T-cell (primary cell): ENCODE measurements at places on chromosomes 2 and 18.

DNA sequence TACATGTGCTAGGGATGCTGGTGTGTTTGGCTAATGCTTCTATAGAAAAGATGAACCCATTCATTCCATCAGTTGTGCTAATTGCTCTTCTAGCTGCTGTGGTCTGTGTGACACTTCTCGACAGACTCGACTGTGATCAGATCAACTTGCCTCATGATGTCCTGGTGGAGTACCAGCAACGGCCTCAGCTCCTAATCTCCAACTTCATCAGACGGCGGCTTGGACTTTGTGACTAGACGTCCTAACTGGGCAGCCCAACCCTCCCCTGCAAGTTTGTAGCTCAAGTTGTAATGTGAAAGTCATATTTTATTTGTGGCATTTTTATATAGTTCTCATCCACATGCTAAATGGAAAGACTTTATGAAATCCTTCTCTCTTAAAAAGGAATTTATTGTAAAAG, 33.0 kb downstream of the UPP2 start:
- DNase-seq = no peak

DNA sequence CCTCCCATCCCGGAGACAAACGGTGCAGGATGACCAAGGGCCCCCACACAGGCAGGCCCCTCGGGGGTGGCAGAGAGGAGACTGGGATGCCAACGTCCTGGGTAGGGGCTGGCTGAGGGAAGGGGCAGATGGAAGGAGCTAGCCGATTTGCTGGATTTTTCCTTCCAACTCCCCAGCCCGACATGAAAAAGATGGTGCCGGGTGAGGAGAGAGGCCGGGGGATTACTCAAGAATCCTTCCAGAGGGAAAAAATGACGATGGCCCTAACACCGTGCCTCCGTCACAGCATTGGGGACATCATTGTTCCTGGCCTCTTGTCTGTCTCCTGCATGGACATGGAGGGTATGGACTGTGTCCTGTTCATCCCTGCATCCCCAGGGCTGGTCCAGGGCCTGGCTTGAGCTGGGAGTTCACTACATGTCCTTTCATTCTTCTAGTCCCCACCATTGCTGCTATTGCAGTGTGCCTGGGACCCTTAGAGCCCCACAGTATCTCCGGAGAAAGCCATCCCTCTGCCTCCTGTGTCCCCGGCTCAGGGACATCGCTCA, 217.7 kb downstream of the TNS1 start:
- DNase-seq = no peak

DNA sequence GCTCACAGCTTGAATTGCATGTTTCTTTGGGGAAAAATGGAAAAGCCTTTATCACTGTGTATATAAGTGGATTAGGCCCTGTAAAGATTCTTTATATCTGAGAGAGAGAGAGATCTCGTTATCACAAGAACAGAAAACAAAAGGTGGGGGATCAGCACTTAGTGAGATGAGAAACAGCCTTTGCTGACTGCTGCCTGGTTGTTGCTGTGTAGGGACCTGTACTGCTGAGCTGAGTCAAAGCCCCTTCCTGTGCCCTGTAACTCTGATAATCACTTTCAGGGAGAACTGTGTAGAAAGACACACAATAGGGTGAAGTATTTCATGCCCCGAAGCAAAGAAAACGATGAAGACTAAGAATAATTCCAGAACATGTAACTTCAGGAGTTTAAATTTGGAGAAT, 30.6 kb upstream of the FAM237A start:
- no peak for DNase-seq

- DNase-seq = no peak
These were observed 111.4 kb downstream of the DCDC2C start for GRCh38 chr2:3814706-3815245.

DNA sequence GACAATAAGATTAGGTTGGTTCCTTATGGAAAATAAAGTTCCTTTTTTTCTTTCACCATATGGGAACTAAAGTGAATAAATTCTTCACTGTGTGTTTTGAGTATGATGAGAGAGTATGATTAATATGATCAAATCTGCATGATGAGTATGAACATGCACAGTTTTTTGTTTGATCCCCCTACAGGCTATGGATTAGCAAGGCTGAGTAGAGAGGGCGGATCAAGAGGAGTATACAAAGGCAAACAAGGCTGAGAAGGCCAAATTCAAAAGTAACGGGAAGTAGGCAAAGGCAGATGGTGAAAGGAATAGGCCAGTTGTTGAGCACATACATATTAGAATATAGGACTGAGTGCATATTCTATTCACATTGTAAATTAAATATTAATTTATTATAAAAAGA, 508.2 kb downstream of the LRRTM4 start:
- no peak for DNase-seq

- DNase-seq = no peak
These were observed 51.8 kb downstream of the UPP2 start for GRCh38 chr2:158153270-158154015.

- DNase-seq = no peak
These were observed 286.8 kb upstream of the RAB12 start for GRCh38 chr18:8322486-8322885.

GRCh38 chr2:79638410-79638809, 125.6 kb downstream of the CTNNA2 start:
- DNase-seq = no peak

DNA sequence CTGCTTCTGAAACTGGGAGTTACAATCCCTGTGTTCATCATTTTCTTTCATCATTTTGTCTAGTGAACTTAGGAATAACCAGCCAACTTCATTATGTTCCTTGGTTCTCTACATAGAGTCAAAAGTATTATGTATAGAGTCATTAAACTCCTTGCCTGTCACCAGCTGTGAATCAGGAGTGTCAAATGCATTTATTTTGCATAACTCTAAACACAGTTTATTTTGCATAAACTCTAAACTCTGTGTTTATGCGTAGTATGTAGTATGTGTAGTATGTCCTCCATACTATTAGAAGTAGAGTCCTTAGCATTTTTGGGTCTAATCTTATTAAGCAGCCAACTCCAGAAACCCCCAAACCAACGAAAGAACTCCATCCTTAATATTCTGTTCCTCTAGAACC, 164.4 kb downstream of the EVA1A start:
- DNase-seq = no peak

GRCh38 chr2:144678736-144679135, 158.8 kb upstream of the ZEB2 start:
- DNase-seq = no peak

- no peak for DNase-seq
These were observed 489.6 kb upstream of the SPRED2 start for GRCh38 chr2:65922030-65922429.
